NCI-H1105 (cell line): ENCODE measurements at places on chromosomes 2 and 18.
A peak's percentile ranks its signal among the peaks of the same experiment; 100 is the strongest.

DNA sequence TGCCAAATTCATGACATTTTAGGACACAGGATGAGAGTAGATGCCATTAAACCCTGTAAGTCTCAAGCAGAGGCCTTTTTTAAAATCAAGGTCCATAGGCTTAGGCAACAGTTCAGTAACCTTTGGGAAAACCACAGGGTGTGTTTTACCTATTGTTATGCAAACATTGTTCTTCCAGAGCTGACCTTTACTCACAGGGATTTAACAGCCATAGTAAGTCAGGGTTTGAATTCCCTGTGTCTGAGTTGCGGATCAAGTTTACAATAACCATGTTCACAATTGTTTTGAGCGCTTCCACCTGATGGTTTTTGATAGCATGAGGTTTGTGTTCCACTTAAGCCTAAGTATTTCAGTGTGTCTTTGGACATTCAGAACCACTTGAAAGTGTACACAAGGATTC lies 160.1 kb upstream of the BOD1L2 start:
- DNase-seq: no peak

GRCh38 chr18:70848329-70848728 lies 559.5 kb downstream of the SOCS6 start:
- no peak for DNase-seq

DNA sequence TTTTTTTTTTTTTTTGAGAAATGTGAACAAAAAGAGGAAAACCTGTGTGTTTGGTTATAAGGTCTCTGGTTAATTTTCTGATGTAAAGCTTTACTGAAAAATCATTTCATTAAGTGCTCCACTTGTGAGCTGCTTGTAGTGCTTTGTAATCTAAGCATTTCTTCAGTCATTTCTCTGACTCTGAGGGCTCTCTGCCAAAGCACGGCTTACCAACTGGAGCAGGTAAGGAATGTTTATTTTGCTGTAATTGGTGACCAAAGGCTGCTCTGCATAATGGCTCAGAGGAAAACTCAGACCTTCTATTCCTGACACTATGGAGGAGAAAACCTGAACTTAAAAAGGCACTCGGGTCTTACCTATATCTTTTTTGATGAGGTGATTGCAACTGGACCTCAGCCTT lies 848.8 kb downstream of the MBD2 start:
- peak; percentile 77 for DNase-seq

DNA sequence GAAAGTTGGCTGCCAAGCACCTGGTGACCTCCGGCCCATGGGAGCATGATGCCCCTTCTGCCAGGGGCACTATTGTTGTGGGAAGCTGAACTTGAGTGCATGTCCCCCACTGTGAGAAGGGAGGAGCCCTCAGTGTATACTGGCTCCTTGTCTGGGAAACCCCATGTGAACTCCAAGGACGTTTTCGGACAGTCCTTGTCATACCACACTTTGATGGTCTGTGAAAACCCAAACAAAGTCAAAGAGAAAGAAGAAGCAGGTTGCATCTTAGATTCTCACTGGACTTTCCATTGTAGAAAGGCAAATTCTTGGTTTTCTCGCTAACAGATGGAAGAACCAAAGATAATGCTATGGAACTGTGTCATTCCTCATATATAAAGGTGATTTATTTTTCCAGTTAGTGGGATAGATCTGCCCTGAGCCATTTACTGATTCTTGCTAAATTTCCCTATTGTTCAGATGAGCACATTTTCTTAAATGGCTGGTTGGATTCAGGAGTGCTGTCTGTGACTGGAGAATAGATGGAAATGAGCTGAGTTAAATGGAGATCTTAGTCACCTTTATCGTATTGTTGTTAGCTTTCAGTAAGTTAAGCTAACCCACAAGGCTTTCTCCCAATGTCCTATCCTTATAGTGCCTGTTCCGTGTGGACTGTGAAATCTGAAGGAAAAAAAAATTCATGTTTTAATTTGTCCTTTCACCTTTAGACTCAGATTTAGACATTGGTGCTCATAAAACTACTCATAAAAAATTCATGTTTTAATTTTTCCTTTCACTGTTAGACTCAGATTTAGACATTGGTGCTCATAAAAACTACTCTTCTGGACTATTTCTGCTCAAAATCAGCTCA lies 166.6 kb downstream of the ACTR3 start:
- no peak for DNase-seq

- DNase-seq: peak; percentile 38
Measured at GRCh38 chr2:191927991-191928390, 81.1 kb upstream of the CAVIN2 start.

- DNase-seq: no peak
Measured at GRCh38 chr18:68725346-68725745, 10.4 kb upstream of the TMX3 start.

- no peak for DNase-seq
Measured at GRCh38 chr18:26185267-26185666, 41.0 kb upstream of the TAF4B start.

DNA sequence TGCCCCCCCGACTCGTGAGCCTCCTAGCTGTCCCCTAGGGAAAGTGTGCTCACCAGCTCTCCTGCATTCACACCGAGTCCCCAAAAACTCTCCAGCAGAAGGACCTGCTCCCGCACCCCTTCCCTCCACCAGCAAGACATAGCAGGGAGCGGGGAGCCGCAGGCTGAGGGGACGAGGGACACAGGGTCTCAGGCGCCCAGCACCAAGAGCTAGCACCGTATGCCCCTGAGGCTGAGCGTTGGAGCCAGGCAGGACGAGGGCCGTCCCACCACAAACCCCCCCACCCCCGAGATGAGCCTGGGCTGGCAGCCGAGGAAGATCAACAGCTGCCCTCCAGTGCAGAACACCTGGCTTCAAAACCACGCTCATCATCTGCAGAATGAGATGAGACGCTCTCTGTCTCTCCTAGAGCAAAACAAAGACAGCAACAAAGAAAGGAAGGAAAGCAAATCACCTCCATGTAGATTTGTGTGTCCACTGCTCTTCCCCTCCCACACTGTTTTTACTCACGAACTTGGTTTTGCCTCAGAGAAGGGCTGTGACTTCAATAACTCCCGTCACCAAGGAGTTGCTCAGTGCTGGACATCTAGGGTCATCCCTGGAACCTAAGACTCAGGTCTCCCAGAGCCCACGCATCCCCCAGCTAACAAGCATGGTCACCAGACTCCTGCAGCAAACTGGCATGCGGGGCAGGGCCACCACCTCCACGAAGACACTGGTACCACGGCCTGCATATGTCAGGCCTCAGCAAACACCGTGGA lies 39.7 kb upstream of the SALL3 start:
- DNase-seq: no peak

DNA sequence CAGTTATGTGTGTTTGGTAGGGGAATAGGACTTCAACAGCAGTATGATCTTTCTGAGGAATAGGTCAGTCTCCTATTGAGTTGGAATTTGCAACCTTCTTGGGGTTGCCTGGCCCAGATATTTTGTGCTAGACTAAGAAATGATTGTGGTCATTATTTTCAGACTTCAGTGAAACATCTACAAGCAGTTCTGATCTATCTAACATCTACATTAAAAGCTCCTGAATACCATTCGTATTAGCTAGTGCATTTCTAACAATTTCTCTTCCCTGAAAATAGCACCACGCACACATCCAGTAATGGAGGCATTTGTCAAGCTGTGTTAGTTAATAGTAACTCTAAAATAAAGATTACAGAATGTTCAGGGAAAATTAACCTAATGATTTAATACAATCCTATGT lies 179.3 kb downstream of the FIGN start:
- no peak for DNase-seq

DNA sequence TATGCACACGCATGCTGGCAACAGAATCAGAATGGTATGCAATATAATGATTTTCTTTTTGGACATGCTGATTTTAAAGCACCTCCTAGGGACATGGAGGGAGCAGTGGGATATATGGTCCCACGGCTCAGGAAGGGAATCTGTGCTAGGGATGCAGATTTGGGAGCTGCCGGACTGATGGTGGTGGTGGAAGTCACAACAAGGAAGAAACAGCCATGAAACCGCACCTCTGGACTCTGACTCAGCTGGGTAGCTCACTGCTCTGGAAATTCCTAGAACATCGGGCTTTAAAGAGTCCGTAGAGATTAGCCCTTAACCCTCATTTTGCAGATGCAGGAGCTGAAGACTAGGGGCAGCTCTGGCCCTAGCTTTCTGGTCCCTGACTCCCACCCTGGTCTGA lies 364.3 kb upstream of the KLHL29 start:
- no peak for DNase-seq

- DNase-seq: no peak
Measured at GRCh38 chr2:202426751-202427150, 50.6 kb downstream of the BMPR2 start.

GRCh38 chr2:179255129-179255528 lies 9.5 kb downstream of the SESTD1 start:
- DNase-seq: no peak

DNA sequence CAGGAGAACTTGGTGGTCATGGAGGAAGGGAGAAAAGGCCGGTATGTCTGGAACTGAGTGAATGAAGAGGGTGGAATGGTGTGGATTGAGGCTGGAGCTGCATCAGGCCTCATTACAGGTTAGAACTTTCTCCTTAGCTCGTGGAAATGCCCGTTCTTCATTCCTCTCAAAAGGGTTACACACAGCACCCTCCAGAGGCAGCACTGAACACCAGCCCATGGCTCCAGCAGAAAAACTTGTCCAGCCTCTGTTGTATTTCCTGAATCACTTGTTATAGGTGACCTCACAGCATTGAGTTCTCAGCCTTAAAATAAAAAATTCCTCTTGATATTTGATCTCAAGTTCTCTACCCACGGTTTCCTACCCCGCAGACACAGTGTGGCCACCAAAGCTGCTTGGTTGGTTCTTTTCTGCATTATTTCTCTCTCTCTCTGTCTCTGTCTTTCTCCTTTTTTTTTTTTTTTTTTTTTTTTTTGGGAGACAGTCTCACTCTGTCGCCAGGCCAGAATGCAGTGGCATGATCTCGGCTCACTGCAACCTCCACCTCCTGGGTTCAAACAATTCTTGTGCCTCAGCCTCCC lies 89.6 kb downstream of the ITGB1BP1 start:
- DNase-seq: no peak

- DNase-seq: peak; percentile 21
Measured at GRCh38 chr18:49778826-49779465, 34.4 kb downstream of the ACAA2 start.

DNA sequence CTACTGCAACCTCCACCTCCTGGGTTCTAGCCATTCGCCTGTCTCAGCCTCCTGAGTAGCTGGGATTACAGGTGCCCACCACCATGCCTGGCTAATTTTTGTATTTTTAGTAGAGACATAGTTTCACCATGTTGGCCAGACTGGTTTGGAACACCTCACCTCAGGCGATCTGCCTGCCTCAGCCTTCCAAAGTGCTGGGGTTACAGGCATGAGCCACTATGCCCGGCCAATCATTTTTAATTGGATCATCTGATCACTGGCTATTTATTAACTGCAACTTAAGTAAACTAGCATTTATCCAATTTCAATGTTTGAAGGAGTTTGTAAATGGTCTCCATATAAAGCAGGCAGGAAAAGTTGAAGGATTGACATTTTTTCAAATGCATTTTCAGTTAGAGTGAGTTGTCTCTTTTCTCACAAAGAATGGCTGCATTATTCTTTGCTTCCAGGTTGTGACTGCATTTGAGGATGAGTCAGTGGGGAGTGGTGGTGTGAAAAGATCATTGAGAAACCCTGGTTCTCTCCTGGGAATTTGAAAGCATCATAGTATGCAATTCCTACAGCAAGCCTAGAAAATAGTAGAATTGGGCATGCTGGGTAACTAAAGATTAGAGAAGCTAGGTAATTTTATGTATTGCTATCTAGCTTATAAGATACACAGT lies 431.1 kb upstream of the ZEB2 start:
- DNase-seq: no peak

DNA sequence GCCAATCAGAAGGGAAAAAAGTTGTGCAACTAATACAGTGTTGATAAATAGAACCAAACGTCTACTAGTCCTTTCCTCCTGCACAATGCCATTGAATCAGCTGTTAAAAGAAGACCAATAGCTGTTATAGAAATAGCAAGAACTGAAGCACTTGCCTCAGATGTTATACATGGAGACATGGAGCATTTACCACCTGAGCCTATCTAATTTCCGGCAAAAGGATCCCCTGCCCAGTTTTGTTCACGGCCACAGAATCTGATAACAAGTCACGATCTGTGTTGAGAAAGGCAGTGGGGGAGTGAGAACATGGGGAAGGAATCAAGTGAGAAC lies 285.4 kb downstream of the ZEB2 start:
- DNase-seq: no peak

DNA sequence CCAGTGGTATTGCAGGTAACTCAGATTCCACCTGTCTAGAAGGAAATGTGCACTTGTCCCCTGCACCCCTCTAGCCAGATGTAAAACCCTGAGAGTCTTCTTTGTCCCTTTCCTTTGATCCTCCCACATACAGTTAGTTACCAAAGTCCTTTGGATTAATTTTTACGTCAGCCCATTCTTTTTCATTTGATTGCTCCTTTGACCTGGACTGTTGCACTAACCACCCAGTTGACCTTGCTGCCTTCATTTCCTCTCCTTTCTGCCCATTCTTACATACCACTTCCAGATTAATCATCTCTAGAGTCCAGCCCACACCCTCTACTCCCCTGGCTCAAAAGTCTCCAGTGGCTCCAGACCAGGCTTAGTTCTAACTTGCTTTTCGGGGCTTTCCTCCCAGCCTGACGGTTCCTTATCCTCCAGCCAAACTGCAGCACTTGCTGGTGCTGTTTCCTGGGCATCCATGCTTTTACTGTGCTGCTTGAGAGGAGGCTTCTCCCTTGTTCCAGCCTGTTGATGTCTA lies 99.3 kb downstream of the SPTBN1 start:
- DNase-seq: no peak
